ENCODE measurements at places on chromosomes 6 and 20.

GRCh38 chr6:158441716-158442215, 118.1 kb upstream of the TMEM181 start:
- no peak for DNase-seq
- H3K4me3 ChIP-seq: no peak overlapping the region
- H3K36me3 ChIP-seq: no peaks in the 10 kb centered on the region
- no peak overlapping the region for H3K27ac ChIP-seq

- no peak within 1 kb of the TSS for H3K4me3 ChIP-seq
- H3K4me1 ChIP-seq: no peaks in the 10 kb centered on the region
- no peaks in the 10 kb centered on the region for H3K36me3 ChIP-seq
- peak; percentile 46 for DNase-seq
These were observed at the start of gene HLA-DRB1 for GRCh38 chr6:32589596-32590449. HLA-DRB1 (minus strand) TSS chr6:32589848; CDS start chr6:32589742, 106 bp downstream.

- H3K27me3 ChIP-seq: no peaks in the 10 kb centered on the region
- H3K4me1 ChIP-seq: no peaks in the 10 kb centered on the region
- peak overlapping the region; percentile 36 for H3K4me3 ChIP-seq
- H3K27ac ChIP-seq: peak overlapping the region; percentile 73
- DNase-seq: peak; percentile 81
- H3K36me3 ChIP-seq: no peaks in the 10 kb centered on the region
These were observed 27.5 kb downstream of the SERPINB9 start for GRCh38 chr6:2875359-2876191.

DNA sequence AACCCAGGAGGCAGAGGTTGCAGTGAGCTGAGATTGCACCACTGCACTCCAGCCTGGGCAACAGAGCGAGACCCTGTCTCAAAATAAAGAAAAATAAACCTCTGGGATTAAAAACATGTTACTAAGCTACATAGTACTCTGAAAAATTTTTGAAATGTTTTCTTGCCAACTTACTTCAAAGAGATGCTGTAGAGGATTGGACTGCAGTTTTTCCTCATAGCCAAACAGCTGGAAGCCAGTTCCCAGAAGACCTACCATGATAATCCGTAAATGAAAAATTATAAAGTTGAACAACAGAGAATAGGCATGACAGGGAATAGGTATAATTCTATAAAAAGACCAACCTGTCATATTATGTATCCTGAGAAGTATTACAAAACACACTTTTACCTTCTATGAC, 48.0 kb downstream of the RARS2 start:
- no peak for DNase-seq
- H3K36me3 ChIP-seq: peaks cover 16% of the 10 kb centered on the region
- no peaks in the 10 kb centered on the region for H3K27me3 ChIP-seq

- no peaks in the 10 kb centered on the region for H3K36me3 ChIP-seq
- no peak overlapping the region for H3K4me3 ChIP-seq
- DNase-seq: no peak
These were observed 6.9 kb upstream of the CST11 start for GRCh38 chr20:23459461-23460150.

All from pancreas (tissue), 10 donors.